ENCODE measurements at places on chromosomes 3 and 15.

DNA sequence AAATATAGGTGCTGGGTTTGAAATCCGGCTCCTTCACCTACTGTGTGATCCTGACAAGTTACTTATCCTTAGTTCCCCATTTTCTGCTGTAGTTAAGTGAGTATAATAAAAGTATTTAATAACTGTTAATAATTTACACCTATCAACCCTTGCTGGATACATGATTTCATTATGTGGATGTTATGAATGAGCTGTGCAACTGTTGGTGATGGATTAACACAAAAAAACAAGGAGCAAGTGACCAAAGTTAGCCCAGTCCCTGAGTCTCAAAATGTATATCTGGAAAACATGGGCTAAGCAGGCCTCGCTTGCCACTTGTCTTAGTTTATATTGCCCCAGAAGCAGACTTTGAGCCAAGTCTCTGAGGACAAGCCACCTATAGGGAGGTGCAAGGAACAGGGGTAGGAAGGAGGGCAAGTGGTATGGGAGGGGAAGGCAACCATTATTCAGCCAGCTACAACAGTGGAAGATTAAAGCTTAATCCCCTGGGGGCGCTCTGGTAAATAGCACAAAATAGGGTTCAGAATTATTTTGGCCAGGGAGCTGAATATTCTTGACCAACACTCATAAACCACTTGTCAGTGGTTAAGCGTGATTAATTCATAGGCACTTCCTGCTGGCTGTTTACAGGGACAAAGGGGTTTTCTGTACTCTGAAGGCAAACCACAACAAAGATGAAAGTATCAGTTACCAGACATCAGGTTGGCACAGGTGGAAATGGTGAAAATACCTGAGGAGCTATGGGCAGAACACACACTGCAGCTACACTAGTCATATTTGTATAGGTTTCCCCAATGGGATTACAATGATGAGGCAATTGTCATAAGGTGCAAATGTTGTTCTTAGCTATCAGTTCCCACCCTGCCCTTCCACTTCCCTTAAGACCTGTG is 76.2 kb downstream of the TRIM42 start:
- DNase-seq, result no peak

DNA sequence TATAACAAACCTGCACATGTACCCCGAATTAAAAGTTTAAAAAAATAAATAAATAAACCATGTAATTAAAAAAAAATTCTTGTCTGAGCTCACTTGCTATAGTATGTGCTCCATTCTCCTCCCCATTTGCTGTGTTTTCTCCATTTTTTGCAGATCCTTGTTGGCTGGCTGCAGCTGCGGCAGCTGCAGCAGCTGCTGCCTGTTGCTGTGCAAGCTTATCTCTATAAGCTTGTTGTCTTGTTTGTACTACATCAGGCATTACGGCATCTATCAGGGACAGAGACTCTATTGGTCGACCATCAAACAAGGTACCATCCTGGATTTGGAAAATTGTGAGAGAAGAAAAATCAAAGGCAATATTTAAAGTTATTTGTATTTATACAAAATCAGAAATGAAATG is 145.9 kb downstream of the TBL1XR1 start:
- DNase-seq, result no peak

DNA sequence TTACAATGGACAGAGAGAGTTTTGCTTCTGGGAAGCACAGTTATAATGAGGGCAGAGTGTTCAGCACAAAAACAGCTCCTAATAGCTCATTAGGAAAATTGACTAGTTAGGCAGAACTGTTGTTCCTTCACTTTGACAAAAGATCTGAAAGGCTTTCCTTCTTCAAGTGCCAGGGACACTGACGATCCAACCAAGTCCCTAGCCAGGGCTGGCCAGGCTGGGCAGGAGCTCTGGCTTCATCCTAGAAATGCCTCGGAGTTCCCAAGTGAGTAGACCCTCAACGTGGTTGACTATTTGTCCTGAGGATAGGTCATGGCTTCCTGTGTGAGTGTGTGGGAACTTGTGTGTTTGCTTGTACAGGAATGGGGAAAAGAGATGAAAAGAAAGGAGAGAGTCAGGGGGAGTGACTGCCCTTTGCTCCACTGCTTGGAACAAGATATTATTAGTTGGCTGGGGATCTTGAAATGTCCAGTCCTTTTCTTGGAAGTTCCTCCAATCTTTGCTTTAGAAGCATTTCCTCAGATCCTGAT is 617.9 kb downstream of the NTRK3 start:
- DNase-seq, result no peak

- DNase-seq, result no peak
Observed at GRCh38 chr3:127233371-127233770, 40.4 kb downstream of the PRR23E start.

DNA sequence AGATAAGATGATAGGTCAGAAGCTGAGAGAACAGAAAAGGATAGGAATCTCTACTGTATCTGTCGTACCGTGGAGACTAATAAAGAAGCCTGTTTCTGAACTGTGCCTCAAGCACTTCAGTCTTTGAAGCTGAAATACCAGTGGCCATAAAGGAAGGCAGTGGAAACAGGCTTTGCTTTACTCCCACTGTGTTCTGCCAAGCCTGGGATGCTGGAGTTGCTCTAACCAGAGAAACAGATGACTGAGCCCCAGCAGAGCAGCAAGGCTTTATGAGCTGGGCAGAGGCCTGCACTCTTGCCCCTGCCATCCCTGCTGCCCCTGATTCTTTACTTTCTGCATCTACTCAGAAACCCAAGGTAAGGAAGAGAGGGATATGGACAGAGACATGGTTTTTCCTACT is 89.4 kb downstream of the PDE8A start:
- DNase-seq, result no peak

GRCh38 chr3:180802837-180803236 is 109.6 kb upstream of the FXR1 start:
- no peak for DNase-seq

GRCh38 chr3:158765518-158766205 is 33.4 kb upstream of the RARRES1 start:
- DNase-seq, result no peak

DNA sequence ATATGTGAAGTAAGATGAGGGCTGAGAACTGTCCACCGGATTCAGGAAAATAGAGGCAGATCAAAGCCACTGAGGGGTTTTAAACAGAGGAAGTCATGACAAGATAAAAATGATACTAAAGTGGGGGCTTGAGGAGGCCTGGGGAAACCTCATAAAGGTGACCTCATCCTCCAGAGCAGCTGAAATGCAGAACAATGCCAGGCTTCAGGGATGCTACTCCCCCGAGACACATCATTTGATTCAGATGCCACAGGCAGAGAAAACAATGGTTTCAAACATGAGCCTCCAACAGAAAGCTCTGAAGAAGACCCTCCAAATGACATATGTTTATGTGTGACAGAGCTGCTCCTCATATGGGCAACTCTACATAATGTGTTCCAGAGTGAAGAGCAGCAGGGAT is 6.4 kb downstream of the CFAP20DC start:
- no peak for DNase-seq

- DNase-seq, result no peak
Observed at GRCh38 chr3:194132465-194133286, 3.3 kb upstream of the HES1 start.

- no peak for DNase-seq
Observed at GRCh38 chr15:53644660-53645059, 114.8 kb downstream of the WDR72 start.

- DNase-seq, result no peak
Observed at GRCh38 chr3:72977060-72977808, 19.4 kb upstream of the PPP4R2 start.

- DNase-seq, result peak; percentile 9
Observed at GRCh38 chr3:4994144-4994730, 15.0 kb downstream of the BHLHE40 start.

GRCh38 chr15:31280046-31280830 is 46.4 kb upstream of the KLF13 start:
- DNase-seq, result peak; percentile 55

DNA sequence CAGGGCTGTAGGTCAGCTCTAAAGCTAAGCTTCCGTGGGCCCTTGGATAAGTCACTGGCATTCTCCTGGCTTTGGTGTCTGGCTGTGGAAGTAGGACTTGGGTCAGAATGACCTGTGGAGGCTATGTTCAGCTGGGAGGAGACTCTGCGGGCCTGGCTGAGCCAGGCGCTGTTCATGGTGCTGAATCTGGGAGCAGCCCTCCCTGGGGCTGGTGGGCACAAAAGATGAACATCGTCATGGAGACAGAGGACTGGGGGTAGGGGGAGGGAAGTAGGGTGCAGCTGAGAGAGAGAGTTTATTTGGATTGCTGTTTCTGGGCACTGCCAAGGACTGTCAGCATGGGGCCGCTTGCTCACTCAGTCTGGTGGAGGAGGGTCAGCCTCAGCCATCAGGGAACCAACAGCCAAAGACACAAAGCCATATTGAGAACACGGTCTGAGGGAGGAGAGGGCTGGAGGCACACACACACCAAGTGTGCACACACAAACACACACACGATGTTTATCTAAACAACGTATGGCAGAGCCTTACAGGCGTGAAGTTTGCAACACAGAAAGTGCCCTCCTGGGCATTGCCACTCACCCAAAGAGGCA is 120.7 kb upstream of the LINGO1 start:
- no peak for DNase-seq

DNA sequence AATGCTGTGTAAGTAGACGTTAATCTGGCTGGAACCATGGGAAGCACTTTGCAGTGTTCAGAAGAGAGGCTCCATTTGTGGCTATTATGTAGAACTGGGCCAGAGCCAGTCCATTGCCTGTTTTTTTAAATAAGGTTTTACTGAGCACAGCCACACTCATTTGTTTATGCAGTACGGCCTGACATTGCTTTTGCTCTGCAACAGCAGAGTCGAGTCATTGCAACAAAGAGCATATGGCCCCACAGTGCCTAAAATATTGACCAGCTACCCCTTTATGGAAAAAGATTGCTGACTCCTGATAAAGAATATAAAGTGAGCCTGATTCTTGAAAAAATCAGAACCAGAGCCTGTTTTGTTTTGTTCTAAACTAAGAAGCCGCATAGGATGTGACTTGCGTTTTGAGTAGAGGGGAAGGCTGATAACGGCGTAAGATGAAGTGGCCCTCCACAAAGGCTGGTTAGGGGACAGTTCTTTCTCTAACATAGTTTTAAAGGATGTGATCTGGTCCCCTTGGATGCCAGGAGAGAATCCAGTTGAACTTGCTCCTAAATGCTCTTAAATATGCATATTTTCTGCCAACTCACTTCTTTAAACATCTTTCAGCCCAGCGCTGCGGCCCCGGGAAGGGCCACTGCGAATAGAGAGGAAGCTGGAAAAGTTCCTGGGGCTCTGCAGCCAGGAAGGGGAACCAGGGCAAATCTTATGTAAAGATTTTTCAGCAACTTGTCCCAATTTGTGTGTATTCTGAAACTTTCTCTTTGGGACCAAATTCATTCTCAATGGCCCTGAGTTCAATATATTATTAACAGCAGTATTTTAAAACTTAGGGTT is 64.5 kb downstream of the GLDN start:
- no peak for DNase-seq

- DNase-seq, result no peak
Observed at GRCh38 chr3:172606021-172606420, 82.8 kb upstream of the TNFSF10 start.

DNA sequence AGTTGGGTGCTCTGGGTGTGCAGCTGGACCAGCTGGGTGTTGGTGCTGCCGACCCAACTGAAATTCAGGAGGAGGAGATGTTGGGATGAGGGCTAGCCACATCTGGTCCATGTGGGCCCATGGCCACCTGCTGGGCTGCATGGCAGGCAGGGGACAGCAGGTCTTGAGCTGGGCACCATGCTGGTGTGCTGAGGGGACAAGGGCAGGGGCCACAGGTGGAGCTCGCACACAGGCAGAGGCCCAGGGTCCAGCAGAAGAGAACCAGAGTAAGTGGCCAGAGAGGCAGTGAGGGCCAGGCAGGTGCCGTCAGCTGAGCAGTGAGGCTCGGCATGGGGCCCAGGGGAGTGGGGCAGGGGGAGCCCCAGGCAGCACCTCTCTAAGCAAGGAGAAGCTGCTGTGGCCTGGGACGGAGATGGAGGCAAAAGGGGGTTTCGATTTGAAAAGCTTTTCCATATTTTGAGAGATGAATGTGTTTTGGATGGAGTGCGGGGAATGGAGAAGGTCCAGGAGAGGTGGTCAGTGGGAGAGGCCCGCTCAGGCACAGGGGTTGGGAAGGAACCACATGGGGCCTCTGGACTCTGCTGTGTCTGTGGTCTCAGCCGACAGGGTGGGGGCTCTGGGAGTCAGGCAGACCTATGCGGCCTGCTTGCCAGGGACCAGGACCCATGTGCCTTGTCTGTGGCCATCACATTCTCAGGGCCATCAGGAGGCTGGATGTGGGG is 30.5 kb upstream of the PLXNA1 start:
- DNase-seq, result peak; percentile 34

DNA sequence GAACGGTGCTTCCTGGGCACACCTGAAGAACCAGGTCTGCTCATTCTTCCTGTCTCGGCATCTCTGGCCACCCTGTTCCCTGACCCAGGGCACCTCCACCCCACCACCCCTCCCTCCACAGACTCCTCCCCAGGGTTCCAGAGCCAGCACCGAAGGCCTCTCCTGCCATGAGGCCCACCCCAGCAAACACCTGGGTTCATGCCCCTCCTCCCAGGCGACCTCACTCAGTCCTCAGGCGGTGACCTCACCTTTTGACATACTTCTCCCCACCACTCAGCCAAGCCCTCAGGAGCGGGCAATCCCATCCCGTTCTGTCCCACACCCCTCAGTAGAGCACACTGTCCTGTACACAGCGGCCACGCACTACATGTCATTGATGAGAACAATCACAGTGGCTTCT is 72.3 kb downstream of the RPN1 start:
- DNase-seq, result no peak

- DNase-seq, result no peak
Observed at GRCh38 chr3:13532085-13532484, 16.8 kb upstream of the FBLN2 start.

- DNase-seq, result no peak
Observed at GRCh38 chr15:61629269-61629668, 400.2 kb upstream of the RORA start.

- DNase-seq, result peak; percentile 97
Observed at GRCh38 chr15:71043373-71043772, 71.9 kb upstream of the THSD4 start.

DNA sequence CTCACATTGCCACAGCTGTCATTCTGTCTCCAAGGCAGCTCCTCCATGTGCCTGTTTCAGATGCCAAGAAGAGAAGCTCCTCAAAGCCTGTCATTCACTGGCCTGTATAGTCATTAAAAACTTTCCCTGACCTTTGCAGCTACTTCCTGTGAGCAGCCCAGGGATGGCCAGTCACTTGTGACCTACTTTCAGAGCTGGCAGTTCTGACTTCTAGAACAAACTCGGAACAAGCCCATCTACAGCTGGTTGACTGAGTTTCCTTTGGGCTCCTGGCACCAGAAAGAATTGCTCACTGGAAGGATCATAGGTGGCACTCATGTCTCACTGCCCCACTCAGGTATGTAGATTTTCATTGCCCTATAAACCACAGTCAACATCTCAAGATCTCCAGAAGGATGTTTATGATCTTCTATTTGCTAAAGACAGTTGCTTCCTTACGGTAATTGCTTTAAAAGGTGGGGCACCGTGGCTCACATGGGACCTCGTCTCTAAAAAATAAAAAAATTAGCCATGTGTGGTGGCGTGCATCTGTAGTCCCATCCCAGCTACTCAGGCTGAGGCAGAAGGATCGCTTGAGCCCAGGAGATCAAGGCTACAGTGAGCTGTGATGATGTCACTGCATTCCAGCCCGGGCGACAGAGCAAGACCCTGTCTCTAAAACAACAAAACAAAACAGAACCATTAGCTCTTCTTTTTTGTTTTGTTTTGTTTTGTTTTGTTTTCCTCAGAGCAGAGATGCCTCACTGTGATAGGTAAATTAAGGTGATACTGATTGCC is 11.2 kb upstream of the ATP13A3 start:
- no peak for DNase-seq

- no peak for DNase-seq
Observed at GRCh38 chr3:87390353-87390752, 114.0 kb upstream of the POU1F1 start.

- no peak for DNase-seq
Observed at GRCh38 chr3:79885407-79885806, 117.6 kb upstream of the ROBO1 start.

All from RWPE2 (cell line).